ENCODE measurements at places on chromosomes 6 and 20.

- no peak for DNase-seq
These were observed 5.2 kb downstream of the FOXO3 start for GRCh38 chr6:108565893-108566292.

DNA sequence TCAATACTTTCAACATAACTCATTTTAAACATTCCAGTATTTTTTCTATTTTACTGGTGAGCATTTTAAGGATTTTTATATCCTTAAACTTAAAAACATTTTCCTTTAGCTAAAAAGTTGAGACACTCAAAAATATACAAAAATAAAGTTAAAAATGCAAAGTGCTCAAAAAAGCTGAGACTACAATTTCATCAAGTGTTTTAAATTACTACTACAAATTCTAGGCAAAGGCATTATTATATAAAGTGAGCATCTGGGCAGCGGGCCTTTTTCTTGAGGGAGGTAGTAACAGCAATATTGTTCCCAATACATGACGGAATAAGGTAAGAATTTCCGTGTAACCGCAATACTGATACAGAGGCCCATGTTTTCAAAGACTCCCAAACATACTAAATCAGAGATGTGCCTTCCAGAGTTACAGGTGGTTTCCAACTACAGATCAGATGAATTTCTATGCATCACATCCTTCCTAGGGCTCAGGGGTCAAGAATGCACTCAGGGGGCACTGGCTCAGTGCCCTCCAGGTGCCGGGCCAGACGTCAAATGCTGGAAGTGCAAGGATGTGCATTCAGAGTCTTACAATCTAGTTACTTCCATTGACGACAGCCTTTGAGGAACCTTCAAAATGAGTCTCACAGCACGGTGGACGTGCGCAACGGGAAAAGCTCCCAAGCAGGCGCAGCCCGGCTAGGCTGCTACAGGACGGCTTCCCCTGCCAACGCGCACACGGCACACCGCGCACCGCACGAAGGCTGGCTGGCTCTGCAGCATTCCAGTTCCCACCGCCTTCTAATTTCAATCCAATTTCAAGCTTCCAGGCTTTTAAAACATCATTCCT, 1.7 kb downstream of the PHF10 start:
- peak; percentile 21 for DNase-seq

DNA sequence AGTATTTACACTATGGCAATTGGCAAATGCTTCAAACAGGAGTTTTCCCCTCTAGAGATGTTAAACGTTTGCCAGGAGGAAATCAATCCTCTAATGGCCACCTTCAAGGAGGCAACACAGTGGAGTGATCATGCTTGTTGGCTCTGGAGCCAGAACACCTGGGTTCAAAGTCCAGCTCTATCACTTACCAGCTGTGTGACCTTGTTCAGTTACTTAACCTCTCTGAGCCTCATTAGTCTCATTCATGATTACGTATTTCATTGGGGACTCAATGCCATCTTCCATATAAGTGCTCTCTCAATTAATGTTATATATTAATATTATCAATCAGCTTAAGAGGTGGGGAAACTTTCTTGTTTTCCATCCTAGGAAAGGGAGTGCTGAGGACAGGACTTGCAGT, 26.1 kb downstream of the SLC52A3 start:
- no peak for DNase-seq

GRCh38 chr6:101534821-101535220, 141.3 kb downstream of the GRIK2 start:
- no peak for DNase-seq

- DNase-seq, result no peak
These were observed 853.6 kb downstream of the C6orf118 start for GRCh38 chr6:164455835-164456234.

GRCh38 chr6:87161299-87161698, 5.9 kb downstream of the ZNF292 start:
- no peak for DNase-seq

DNA sequence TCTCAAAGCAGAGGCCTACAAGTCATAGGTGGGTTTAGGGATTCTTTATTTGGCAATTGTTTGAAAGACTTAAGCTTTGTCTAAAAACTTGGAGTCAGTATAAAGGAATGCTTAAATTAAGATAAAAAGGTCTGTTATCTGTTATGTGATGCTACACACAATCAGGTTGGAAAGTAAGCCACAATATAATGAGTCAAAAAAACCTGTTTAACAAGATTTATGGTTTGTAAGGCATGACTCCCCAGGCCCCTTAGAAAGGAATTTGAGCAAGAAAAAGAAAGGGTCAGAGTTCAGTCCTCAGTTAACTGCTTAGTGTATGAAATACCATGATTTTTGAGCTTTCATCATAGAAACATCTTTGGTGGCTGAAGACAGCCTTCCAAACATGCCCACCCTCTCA, 66.8 kb upstream of the HMGN3 start:
- DNase-seq, result no peak

DNA sequence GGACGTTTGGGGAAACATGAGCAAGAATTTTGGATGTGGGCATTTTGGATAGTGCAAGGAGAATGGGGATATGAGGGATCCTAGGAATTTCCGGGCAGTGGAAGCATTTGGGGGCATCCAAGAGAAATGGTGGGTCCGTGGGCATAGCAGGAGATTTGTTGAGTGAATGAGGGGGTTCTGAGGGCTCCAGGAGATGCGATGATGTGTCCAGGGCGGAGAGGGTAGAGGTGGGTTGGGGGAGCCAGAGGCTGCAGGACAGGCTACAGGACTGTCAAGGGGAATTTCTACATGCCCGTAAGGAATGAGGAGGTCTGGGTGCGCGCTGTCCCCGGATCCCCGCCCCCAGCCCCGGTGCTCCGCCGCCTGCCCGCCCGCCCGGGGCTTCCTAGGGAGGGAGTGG, 364 bp downstream of the FRS3 start:
- DNase-seq, result no peak

DNA sequence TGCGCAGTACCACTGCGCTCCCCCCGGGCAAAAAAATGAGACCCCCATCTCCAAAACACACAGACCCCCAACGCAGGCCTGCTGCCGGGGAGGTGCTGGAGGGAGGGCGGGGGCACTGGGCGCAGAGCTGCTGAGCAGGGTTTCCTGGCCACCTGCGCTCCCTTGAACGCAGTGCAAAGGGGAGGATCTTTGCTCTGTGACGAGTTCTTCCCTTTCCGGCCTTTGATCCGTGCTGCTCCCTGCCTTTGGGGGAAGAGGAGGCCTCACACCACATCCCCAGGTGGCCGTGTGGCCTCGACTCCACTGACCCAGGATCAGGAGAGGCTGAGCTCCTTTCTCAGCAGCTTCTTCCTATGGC, 8.9 kb upstream of the COL20A1 start:
- DNase-seq, result no peak

GRCh38 chr20:56608376-56608775, 20.7 kb upstream of the TFAP2C start:
- no peak for DNase-seq

DNA sequence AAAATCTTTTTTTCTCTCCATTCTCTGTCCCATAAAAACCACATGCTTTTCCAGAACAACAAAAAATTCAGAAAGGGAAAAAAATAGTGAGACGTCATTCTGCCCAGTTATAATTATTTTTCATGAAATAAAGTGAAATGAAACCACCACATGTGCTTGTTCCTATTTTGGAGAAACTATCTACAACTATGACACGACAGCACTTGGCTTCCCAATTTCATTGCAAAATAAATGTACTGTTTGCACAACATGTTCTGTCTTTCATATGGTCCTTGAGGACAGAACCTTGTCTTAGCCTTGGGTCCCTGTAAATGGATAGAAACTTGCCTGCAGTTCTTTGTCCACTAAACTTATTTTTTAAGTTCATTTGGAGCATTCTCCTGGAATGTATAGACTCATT, 5.6 kb upstream of the MAN1A1 start:
- DNase-seq, result no peak

DNA sequence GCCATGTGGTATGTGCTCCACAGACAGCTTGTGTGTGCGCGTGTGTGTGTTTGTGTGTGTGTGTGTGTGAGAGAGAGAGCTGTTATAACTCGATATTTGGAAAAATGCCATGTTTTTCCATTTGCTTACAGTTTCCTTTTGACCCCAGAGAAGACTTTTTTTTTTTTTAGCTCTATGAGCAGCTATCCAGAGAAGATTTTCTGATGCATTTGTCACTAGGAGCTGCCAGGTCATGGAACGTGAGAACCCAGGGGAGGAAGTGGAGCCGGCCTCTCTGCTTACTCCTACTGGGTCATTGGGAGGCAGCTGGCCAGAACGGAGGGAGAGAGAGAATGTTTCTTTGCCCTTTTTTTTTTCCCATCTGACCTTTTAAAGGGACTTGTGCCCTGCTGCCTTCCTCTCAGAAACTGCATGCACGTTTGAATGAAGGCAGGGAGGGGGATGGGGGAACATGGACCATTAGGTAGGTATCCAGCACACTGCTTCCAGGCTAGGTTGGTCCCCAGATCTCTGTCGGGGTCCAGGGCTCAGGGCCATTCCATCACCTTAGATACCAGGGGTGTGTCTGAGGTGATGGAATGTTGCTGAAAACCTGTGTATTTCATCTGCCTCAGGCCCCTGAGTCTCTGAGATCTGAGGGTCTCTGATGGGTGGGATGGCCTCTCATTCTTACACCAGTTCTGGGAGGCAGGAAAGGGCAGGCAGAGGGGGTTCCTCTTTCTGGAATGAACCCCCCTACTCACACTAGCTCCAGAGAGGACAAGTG, 11.2 kb upstream of the MRPS18A start:
- DNase-seq, result no peak

- DNase-seq, result no peak
These were observed 102.9 kb upstream of the ZNF184 start for GRCh38 chr6:27575594-27576361.

DNA sequence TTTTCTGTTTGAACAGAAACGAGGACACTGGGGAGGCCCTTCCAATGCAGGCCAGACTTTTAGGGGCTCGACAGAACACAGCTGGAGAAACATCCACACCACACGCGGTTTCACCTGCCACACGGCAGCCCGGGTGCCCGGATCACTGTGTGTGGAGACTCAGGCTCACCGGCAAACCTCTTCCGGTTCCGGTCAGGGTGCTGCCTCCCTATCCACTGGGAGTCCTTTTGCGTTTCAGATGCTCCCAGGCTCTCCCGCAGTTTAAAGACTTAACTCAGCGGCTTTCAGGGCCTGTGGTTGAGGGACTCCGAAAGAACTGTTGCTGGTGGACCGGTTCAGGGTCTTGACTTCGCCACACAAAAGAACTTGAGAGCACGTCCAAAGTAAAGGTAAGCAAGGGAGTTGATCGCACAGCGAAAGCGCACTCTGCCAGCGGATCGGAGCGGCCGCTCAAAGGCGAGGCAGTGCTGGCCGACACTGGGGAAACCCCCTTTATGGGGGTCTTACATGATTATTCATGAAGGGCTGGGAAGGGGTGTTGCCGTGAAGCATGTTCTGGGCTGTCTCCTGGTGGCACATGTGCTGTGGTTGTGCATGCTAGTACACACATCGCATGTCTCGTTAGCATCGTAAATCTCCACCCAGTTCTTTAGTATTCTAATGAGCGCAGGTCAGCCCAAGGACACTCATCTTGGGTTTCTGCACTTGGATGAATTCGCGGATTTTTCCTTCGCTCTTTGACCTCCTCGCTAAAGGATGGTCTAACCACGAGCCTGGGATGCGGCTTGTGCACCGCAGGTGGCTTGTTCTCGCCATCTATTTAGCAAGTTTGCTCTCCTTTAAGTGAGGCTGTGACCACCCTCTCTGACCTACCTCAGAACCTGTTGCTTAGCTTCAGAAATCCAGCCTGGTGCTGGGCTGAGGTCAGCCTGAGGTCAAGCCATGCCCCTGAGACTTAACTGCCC, 180.3 kb downstream of the CDH26 start:
- DNase-seq, result peak; percentile 32

DNA sequence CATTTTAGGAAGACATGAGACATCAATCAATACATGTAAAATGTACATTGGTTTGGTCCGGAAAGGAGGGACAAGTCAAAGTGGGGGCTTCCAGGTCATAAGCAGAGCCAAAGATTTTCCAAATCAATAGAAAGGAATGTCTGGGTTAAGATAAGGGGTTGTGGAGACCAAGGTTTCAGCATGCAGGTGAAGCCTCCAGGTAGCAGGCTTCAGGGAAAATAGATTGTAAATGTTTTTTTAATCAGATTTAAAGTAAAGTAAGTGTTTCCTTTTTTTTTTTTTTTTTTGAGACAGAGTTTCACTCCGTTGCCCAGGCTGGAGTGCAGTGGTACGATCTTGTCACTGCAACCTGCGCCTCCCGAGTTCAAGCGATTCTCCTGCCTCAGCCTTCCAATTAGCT, 16.8 kb upstream of the SERPINB9 start:
- DNase-seq, result no peak

- DNase-seq, result no peak
These were observed 543.5 kb downstream of the PTPRT start for GRCh38 chr20:42646250-42646649.

GRCh38 chr6:134211297-134211696, 106.6 kb downstream of the SGK1 start:
- no peak for DNase-seq

- no peak for DNase-seq
These were observed 270.1 kb upstream of the PRND start for GRCh38 chr20:4451487-4452081.

- no peak for DNase-seq
These were observed 134.3 kb downstream of the SLC23A2 start for GRCh38 chr20:4867051-4867450.

GRCh38 chr20:20993372-20993771, 112.8 kb downstream of the LINC00237 start:
- DNase-seq, result no peak

DNA sequence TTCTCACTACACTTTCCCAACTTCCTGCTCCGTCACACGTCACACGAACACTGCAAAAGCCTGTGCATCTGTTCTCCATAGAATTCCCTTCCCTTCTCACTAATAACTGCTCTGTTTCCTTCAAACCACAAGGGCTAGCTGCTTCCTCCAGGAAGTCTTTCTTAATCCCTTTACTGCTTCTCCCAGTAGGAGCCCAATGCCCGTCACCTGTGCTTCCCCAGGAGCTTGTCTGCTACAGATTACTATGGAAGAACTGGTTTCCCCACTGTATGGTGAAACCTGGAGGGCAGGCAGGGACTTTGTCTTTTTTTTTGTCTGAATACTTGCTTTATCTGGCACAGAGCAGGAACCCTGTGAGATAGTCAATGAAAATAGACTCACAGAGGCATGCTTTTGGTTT, 444.7 kb upstream of the MAP3K7 start:
- DNase-seq, result no peak

DNA sequence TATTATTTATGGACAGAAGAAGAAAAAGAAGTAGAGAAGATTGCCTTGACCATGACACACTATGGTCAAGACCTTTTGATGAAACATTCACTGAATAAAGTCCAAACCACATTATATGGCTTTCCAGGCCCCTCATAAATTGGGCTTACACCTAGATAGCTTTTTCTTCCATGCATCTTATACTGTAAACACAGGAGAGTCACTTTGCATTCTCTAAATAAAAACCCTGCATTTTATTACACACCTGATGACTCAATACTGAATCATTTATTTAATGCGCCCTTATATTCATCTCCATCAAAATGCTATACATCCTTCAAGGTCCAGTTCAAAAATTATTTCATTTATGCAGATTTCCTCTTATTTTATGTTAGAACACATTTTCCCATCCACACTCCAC, 78.0 kb downstream of the COL21A1 start:
- DNase-seq, result no peak

- DNase-seq, result no peak
These were observed 126.6 kb downstream of the ADAT2 start for GRCh38 chr6:143323729-143324470.

Measured in effector memory CD8-positive, alpha-beta T cell (primary cell).